Activated T-cell treated with anti-CD3 and anti-CD28 coated beads, Interleukin-2, amount 50 U/mL, for 48 hours (primary cell): ENCODE measurements at places on chromosomes 2 and 18.

- DNase-seq = no peak
Measured at GRCh38 chr2:41414486-41415230, 633.2 kb upstream of the PKDCC start.

DNA sequence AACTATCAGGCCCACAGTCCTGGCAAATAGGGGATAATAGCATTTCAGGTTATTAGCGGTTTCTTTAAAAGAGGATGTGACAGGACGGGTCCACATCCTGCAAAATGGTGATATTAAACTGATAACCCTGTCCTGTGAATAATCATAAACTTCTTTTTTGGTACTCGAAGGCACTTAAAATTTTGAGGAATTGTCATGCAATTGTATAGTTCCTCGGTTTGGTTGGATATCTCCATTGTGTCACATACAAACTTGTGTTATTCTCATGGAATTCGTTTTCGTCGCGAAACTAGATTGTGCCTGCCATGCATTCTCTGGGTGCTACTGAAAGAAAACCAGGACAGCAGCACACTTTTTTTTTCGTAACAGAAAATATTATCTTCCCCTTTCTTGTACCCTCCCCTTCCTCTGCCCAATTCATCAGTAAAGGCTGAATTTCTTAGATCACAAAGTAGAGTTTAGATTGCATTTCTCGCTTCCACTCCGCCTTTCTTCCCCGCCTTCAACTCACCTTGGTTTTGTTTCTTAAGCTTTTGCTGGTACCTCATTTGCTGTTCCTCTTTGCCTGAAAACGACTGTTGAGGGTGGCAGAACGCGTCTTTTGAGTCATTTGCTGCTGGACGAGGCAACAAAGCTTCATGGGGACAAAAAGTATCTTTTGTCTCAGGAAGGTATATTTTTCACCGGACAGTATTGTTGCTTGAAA, 1.3 kb downstream of the CERS6 start:
- DNase-seq = no peak

GRCh38 chr2:147108548-147108947, 736.3 kb upstream of the ACVR2A start:
- DNase-seq = no peak

GRCh38 chr2:240997141-240997855, 1.1 kb upstream of the SNED1 start:
- DNase-seq = no peak

DNA sequence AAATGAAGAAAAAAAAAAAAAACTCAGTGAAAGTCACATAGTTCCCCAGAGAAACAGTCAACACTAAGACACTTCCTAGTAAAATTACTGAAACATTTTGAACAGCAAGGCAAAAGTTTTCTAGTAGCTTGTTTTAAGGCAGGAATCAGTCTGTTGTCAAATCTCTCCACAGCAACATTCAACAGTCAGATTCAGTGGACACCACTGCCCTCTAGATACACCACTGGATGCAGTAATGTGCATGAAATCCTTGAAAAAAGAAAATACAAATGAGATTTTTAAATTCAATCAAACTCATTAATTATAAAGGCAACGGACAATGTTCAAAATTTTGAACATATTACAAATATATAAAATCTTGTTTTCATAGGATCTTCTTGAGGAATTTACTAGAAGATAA, 46.4 kb downstream of the GRB14 start:
- DNase-seq = no peak

DNA sequence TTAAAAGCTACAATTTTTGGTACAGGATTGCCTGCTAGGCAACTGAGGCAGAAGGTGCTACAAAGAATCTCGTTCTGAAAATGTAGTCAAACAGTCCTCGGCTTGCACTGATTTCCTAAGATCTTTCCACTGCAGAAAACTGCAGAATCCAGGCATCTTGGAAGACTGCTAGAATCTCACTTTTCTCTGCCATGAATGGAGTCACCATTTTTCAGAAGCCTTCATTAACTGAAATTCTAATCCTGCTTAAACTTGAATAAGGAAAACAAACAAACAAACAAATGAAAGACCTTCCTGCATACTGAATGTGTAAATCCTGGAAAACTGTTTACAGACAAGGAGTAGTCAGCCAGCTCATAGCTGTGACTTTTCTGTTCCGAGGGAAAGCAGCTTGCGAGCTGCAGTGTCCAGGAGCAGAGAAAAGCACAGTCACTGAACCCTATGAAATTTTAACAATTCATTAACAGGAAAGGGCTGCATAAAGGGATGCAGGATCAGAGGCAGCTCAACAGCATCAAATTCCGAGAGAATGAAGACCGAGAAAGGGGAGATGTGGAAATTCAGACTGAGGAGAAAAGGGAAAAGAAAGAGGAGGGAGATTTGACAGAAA, 210.5 kb upstream of the PIK3C3 start:
- DNase-seq = no peak

GRCh38 chr2:26706616-26707473, 14.3 kb downstream of the KCNK3 start:
- no peak for DNase-seq

DNA sequence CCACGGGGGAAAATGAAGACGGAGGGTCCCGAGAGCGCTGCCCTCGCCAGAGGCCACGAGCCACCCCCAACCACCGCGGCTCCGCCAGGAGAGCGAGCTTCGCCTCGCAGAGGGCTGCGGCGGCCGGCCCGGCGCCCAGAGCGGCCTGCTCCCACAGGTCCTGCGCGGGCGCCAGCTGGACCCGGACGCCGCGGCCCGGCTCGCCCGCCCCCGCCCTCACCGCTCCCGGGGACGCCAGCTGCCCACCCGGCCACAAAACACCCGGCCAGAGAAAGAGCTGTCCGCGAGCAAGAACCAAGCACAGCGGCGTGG, 709 bp downstream of the PTPN2 start:
- peak; percentile 35 for DNase-seq

- DNase-seq = no peak
Measured at GRCh38 chr2:40230707-40231432, 221.0 kb downstream of the SLC8A1 start.

- DNase-seq = no peak
Measured at GRCh38 chr2:106012591-106013347, 181.3 kb downstream of the UXS1 start.

DNA sequence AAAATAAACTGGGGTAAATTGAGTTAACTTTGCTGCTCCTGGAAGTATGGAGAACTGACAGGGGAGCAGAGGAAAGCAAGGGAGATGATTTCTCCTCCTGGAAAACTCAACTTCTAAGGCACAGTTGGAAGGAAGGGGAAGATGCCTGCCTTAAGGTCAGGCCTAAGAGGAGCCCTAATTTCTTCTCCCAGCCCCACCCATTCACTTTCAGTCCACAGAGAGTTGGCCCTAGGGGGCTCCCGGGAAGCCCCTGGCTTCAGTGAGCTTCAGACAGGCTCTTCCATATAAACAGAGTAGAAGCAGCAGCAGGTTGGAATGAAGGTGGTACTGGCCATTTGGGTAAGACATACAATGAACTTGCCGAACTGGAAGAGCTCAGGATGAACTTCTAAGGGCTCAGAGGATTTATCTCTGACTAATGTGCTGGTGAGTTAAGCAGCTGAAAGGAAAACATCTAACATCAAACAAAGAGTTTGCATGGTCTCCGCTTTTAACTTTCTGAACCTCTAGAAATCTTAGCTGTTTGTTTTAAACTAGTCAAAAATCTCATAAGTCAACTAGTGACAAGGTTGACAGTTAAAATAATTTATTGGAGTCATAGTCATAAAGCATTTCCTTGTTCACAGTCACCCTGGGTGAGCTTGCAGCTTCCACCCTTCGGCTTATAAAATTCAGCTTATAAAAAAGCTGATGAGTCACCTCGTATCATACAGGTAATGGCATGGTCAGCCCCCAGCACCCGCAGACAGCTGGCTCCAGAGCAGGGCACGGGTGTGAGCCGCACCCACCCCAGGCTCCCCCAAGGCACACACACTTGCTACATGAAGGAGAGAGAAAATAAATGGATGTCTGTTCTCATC, 9.8 kb downstream of the MALL start:
- no peak for DNase-seq

DNA sequence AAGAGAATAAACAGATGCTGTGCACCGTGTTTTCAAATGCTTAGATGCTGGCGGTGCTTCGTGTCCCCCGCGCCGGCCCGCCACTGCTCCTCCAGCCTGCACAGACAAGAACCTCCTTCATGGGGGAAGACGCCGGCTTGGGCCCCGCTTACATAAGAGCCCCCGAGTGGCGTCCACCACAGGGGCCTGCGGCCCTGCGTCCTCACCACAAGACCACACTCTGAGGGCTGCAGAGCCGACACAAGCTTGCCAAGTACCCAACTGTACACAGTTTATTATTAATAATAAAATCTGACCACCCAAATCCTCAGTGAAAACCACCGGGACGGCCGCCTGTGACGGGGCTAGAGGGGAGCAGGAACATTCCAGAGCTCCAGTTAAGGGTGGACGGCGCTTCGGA, 232.2 kb downstream of the HDAC4 start:
- DNase-seq = no peak

DNA sequence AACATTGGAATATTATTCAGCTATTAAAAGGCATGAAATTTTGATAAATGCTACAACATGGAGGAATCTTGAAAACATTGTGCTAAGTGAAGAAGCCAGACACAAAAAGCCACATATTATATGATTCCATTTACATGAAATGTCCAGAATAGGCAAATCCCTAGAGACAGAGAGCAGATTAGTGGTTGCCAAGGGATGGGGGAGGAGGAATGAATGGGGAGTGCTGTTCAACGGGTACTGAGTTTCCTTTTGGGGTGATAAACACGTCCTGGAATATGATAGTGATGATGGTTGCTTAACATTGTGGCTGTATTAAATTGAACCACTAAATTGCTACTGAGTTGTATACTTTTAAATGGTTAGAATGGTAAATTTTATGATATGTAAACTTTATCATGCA, 8.9 kb upstream of the TWSG1 start:
- no peak for DNase-seq

DNA sequence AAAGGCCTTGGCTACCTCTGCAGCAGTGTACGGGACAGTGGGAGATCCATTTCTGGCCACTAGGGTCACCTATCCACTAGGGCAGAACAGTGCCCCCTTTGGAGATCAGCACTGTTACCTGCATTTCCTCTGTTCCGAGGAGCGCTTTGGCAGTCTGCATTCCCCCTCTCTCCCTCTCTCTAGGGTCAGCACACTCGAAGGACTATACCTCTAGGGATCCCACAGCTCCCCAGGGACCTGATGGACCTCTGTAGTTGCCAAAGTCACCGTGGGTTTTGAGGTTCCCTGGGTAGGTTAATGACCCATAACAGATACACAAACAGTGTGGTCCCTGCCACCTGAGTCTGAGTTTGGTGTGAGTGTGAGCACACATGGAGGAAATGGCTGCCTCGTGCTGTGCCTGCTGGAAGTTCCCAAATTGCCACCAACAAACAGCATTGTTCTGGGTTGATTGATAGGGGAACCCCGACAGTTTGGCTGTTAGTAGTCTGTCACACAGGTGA, 99.8 kb upstream of the VWC2L start:
- DNase-seq = no peak

- peak; percentile 73 for DNase-seq
Measured at GRCh38 chr2:60550178-60550983, 3.1 kb downstream of the BCL11A start.

GRCh38 chr2:96271995-96272394, 6.0 kb downstream of the CIAO1 start:
- DNase-seq = no peak

DNA sequence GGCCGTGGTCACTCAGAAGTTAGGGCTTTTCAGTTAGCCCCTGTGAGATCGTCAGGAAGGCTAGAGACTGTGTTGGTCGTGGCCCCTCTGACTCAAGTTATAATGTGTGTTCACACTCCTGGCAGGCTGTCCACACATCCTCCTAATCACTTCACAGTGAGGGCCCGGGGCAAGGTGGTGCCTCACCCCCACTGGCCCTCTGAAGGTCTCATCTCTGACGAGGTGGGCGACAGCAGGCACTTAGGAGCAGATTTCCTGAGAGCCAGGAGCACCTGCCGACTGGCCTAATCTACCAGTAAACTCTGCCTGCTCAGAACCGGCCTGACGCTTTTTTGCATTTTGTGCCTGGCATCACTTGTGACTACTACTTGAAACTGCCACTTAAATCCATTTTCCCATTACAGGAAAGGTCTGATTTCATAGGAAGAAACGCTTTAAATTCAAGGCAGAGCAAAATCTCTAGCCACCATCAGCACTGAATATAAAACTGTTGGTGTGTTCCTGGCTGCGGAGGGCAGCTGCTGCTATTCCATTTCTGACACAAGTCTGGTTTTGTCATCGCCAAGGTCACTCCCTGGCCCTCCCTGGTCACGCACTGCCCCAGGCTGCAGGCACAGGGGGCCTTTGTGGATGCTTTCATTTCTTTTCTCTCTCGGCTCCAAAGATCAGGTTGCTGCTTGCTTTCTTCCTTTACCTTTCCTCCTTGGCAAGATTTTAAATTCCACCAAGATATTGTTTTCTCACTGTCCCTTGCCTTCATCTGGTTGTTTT, 48.0 kb downstream of the RAB12 start:
- no peak for DNase-seq

GRCh38 chr2:10568736-10569432, 120.8 kb upstream of the ODC1 start:
- DNase-seq = no peak

DNA sequence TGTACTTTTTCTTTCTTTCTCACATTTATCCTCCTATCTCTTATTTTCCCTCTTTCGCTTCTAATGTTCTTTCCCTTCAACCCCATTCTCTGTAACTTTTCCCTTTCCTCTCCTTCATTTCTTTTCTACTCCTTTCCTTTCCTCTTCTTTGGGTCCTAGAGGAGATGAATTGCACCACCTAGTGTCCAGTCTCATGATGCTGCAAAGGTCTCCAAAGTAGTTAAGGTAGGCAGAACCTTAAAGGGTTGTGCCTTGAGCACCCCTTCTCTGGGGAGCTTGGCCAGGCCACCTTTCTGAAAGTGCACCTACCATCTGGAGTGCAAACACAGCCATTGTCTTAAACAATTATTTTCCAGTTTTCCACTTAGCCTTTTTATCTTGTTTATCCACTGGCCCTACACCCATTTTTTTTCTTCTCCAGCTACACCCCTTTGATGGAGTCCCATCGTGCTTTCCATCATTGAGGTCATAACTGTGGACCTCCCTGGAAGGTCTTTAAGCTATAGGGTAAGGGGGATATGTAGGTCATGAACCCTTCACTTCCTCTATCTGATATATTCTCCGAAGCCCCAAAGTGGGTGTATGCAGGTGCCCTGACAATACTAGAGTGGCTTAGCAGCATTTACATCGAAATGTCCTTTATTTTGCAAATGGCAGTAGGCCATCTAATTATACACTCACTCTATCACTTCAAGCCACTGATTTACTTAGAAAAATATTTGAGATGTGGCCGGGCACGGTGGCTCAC, 155.9 kb downstream of the ESCO1 start:
- no peak for DNase-seq

DNA sequence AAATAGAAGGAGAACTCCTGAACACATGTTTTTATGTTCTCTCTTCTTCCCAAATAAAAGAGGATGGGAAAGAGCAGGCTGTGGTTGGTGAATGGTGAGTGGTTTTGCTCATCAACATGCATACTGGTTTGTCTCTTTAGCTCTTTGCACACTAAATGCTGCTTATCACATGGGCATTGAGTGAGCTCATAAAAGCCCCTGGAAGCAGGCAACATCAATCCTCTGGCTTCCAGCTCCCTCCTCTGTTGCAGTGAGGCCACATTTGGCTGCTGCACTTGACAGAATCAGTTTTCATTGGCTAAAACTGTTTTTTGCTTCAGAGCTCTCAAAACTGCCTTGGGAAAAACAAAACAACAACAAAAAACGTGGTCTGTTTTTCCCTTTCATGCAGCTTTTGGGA, 1308.2 kb upstream of the NRXN1 start:
- DNase-seq = no peak

GRCh38 chr18:6557770-6558248, 143.1 kb upstream of the L3MBTL4 start:
- DNase-seq = no peak

- DNase-seq = no peak
Measured at GRCh38 chr2:166238176-166238575, 110.4 kb upstream of the SCN1A start.

GRCh38 chr2:168244318-168244717, 3.1 kb downstream of the STK39 start:
- DNase-seq = peak; percentile 65
